ENCODE measurements at places on chromosomes 3 and 15.

DNA sequence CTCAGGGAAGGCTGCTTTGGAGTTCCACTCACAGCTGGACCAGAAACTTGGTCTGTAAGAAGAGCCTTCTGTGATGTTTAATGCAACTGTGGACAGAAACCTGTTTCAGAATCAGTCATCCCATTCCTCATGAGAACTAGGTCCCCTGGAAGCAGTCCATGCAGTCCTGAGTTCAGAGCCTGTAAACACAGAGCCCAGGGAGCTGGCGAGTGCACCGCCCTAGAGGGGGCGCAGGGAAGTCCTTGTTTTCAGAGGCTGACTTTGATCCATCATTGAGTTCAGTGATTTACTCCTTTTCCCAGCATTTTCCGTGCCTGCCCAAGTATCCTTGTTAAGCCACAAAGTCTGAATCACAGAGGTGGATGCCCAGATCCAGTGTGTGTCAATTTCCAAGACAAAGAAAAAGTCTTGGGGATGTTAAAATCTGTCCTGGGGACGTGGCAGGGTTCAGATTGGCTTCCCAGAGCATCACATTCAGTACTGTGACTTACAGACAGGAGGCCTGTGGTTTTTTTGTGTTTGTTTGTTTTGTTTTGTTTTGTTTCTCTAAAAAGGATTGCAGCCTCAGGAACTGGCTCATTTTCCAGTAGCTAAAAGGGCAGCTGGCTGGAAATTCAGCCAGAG, 9.8 kb upstream of the TXNRD3 start:
- no peak for DNase-seq

DNA sequence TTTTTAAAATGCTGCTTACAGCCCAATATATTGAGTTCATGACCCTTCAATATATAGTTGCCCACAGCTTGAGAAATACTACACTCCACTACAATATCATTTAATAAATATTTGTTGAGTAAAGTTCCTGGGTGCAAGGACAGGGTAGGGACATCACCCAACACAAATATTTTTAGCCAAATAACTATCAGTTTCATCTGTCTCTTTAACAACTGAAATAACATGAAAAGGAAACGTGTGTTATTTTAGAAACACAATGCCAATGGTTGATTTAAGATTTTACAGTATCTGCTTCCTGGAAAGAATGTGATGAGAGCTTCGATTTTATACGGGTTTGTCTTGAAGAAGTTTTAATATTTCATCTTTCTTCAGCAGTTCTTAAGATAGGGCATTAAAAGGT, 67.7 kb upstream of the CDV3 start:
- DNase-seq, result no peak

- DNase-seq, result peak; percentile 77
Observed at GRCh38 chr3:104102386-104102785, 1264.3 kb upstream of the ALCAM start.

DNA sequence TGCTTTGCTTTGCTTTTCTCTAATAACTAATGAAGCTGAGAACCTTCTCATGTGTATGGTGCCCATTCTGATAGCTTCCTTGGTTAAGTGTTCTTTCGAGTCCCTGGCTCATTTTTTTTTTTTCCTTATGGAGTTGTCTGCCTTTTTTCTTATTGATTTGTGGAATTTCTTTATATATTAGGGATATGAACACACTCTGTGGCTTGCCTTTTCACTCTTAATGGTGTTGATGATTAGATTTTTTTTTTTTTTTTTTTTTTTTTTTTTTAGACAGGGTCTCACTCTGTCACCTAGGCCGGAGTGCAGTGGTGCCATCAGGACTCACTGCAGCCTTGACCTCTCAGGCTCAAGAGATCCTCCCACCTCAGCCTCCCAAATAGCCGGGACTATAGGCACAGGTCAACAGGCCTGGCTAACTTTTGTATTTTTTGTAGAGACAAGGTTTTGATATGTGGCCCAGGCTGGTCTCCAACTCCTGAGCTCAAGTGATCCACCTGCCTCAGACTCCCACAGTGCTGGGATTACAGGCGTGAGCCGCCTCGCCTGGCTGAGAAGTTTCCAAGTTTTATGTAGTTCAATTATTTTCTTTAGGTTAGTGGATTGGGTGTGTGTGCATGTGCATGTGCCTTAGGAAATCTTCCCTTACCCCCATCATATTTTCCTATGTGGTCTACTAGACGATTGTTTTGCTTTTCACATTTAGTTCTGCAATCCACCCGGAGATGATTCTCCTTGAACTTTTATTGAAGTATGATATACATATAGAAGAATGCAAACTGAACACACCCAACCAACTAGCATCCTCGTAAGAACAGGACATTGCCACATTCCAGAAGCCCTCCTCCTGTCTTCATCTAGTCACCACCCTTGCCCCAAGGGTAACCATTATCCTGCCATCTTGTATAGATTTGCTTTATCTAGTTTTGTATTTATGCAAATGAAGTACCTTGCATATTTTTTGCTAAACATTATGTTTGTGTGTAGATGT, 1.7 kb upstream of the SNRPA1 start:
- no peak for DNase-seq

GRCh38 chr3:4980229-4981203, 1.3 kb downstream of the BHLHE40 start:
- peak; percentile 76 for DNase-seq

- no peak for DNase-seq
Observed at GRCh38 chr3:152772674-152773225, 62.2 kb upstream of the P2RY1 start.

GRCh38 chr15:29183071-29183831, 86.4 kb downstream of the NSMCE3 start:
- no peak for DNase-seq

- DNase-seq, result no peak
Observed at GRCh38 chr3:57224856-57225255, 2.7 kb upstream of the APPL1 start.

DNA sequence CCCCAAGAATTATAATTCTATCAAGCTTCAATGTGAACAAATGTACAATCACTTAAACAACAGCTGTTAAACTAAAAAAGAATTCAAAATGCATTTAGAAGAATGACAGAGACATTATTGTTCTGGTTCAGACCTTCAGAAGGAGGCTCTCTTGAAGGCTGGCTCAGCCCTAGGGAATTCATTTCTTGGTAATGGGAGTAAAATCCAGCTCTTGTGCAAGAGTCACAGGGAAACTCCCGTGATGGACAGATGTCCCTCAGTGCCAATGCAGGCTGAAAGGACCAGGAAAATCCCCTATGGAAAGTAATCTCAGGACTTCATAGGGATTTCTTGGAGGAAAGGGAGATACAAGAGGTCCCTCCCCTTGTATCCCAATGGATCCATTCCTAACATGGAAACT, 149.9 kb upstream of the STT3B start:
- no peak for DNase-seq

DNA sequence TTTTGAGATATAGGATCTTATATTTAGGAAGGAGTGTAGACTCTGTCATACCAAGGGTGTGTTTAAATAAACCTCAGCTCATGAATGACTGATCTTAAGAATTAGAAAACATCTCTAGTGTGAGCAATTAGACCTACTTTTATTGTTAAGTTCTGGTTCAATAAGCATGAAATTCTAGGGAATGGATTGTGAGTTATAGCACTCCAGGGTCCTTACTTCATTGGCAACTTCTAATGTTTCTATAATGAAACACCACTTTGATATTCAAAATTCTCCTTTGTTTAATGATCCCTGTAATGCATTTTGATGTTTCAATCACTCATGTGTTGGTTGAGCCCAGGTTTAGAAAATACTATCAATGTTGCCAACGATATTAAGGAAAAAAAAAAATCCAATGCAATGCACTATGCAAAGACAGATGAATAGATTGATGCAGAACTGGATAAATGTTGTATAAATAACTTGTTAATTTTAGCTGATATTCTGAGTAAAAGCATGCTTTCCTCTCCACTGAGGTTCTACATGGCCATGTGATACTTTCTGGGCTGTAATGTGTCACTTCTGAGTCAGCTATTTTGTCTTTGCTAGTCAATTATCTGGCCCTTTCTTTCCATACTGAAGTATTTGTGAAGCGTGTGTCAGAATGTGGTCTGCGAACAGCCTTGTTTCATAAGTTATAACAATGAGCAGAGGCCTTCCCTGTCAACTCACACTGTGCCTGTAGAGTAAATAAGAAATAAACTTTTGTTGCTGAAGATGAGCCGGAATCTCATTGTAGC, 1035.9 kb downstream of the PLOD2 start:
- no peak for DNase-seq

- peak; percentile 17 for DNase-seq
Observed at GRCh38 chr3:57518276-57518915, 25.7 kb downstream of the DNAH12 start.

- DNase-seq, result no peak
Observed at GRCh38 chr3:52920841-52921240, 23.5 kb upstream of the STIMATE start.

Data from Kasumi-1 (cell line).